ENCODE measurements at places on chromosomes 7 and 10. TPM values are rescaled to one million over a fixed set of nuclear protein-coding genes. Genes with fewer than 3 reads are reported as not detected.
A peak's percentile ranks its signal among the peaks of the same experiment; 100 is the strongest.

DNA sequence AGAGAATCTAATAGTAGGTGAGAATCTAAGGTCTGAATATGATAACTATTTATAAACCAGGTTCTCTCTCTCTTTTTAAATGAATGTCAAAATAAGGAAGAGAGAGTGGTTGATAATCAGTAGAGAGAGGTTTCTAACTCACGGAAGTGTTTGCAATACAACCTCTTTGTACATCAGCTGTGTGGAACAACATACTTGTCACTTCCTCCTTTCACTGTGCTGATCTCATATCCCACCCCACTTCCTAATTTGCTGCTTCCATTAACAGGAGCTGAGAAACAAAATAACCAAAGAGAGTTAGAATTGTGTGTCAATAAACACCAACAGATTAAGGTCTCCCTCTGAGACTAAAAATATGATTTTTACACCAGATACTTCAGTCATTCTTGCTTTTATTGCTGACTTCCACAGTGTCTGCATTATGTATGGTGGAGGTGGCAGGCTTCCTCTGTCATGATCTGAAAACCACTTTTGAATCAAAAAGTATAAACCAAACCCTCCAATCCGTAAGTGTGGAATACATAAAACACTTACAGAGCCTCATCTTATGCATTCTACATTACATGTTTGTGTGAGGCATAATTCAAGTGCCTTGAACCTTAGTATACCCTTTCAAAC lies 25.0 kb downstream of the CACUL1 start:
- DNase-seq, result no peak

The MKI67 gene
- 9.1 TPM for total RNA-seq

DNA sequence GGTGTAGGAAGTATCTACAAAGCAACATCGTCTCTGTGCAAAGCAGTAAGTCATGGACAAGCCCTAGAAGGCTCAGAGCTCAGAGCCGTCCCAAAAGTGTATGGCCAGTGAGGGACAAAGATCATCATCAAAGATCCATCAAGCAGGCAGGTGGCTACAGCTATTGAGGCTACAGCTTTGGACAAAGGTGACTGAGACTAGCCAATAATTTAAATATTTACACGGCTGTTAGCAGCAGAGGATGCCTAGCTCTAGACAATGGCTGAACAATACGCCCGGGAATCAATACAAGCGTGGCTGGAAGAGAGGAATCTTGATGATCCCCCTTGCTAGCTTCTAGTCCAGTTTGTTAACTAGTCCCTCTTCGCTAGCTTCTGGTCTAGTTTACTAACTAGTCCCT lies 17.9 kb downstream of the NMT2 start:
- DNase-seq, result peak; percentile 12

DNA sequence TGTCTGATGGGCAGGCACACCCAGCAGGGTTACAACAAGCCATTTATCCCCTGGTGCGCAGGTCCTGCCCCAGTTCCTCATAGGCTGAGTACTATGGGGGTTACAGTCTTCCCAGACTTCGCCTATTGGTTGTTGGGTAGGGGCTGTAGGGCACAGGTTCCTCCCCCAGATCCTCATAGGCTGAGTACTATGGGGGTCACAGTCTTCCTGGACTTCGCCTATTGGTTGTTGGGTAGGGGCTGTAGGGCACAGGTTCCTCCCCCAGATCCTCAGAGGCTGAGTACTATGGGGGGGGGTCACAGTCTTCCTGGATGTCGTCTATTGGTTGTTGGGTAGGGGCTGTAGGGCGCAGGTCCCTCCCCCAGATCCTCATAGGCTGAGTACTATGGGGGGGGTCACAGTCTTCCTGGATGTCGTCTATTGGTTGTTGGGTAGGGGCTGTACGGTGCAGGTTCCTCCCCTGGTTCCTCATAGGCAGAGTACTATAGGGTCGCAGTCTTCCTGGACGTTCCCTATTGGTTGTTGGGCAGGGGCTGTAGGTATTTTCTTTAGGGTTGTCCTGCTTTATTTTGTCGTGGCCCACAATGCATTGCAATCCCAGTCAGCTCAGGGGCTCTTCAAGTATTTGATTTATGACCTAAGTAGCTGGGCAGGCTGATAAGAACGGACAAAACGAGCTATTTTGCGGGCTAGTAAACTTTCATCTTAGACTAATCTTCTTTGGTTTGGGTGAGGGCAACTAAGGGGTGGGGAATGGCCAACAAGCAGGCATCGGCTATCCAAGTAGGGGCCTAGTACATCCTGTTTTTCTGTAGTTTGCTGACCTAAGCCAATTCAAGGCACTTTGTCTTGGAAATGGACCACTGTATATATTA lies 3.4 kb downstream of the LRRC27 start:
- DNase-seq, result no peak

DNA sequence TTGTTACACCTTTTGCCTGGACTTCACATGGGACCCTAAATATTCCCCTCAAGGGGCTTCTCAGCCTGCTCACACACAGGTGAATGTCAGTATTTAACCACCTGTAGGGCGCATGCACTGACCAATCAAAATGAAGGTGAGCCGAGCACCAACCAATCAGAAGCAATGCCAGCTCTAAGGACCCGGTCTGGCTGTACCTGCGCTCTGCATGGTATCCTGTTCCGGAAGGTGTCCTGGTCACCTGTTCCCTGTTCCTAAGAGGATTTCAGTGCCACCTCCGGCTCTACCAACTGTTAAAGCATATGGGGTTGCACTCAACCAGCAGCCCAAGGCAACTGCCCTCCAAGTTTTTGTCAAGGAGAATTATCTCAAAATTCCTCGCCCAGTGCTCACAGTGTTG lies 18.4 kb upstream of the CALN1 start:
- no peak for DNase-seq

GRCh38 chr7:47327698-47328391 lies 254.1 kb downstream of the TNS3 start:
- DNase-seq, result peak; percentile 59

The RTKN2 gene
- 0.97 TPM for total RNA-seq

The GHRHR gene
- total RNA-seq, result not detected

DNA sequence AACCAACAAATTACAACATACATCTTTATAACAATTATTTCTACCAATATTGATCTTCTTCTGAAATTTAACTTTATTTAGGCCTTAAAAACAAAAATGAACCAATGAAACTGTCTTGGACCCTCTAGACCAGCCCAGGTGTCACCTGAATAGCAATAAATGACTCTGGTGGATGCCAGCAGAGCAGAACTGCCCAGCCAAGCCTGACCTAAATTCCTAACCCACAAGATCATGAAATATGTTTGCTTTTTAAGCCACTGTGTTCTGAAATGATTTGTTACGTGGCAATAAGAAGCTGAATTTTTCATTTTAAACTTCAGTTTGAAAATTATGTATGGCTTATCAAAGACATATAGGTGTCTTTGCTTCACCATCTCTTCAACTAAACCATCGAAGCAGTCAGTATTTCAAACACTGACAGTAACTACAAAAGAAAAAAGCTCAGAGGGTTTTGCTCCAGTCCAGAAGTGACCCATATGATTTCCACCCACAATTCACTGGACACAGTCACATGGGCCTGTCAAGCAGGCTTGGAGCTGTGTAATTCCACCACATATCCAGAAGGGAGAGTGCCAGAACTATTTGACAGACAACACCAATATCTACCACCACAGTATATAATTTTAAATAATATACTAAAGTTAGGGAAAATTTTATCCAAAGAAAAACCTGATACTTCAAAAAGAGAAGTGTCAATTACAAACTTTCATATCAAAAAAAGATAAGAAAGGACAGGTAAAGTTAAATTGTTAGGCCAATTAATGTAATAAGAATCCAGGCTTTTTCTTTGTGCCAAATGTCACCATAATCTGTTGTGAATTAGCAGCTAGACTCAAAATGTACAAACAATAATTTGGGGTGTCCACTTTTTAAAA lies 94.5 kb downstream of the KMT2C start:
- no peak for DNase-seq

Measured in lower leg skin (tissue), 4 donors.